ENCODE measurements at places on chromosomes 4 and X.
A peak's percentile ranks its signal among the peaks of the same experiment; 100 is the strongest.

- DNase-seq: no peak
These were observed 105.9 kb downstream of the SHROOM4 start for GRCh38 chrX:50707955-50708699.

DNA sequence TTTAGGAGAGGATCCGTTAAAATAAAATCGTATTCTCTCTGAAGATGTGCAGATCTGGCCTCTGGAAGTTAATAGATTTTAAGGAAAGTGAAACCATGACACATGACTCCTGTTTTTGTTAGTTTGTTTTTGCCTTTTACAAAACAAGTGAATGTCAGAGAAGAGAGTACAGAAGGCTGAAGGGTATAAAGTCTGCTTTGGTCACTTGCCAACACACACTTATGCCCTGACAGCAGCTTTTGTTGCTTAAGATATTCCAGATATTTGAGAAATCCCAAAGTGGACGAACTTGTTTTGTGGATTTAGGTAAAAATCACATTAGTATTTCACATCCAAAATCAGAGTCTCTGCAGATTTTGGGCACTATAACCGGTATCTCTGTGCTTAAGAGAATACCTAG lies 192.4 kb upstream of the RASGEF1B start:
- DNase-seq: no peak

DNA sequence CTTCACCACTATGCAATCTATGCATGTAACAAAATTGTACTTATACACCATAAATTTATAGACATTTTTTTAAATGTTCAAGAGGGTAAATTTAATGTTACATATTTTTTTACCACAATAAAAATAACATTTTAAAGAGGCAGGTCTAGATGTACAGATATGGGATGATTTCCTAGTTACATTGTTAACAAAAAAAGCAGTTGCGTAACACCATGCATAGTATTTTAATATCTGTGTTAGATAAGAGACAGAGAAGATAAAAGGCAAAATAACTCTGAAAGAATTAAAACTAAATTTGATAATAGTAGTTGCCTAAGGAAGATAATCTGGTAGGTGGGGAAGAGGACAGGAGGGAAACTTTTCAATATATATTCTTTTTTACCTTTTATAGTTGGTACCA lies 9.1 kb upstream of the ATRX start:
- no peak for DNase-seq

- no peak for DNase-seq
These were observed 408.7 kb upstream of the ZFP42 start for GRCh38 chr4:187586892-187587291.

GRCh38 chrX:154761977-154762536 lies 607 bp upstream of the DKC1 start:
- peak; percentile 19 for DNase-seq

- no peak for DNase-seq
These were observed 66.1 kb downstream of the TRIM2 start for GRCh38 chr4:153270361-153270760.

GRCh38 chr4:158993891-158994290 lies 109.0 kb upstream of the RAPGEF2 start:
- DNase-seq: no peak

DNA sequence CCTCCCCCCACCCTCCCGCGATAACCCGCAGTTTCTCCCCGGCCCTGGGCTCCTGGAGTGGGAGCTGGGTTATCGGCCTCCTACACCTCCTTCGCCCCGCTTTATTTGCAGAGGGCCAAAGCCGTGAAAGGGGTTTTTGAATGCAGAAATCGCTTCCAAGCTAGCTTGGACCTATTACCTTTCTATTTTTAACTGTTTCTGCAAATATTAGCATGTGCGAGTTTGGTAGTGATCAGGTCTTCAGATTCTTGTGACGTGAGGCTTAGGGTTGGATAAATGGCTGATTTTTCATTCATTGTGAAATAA lies 1.3 kb downstream of the USP9X start:
- DNase-seq: no peak

GRCh38 chr4:71009890-71010588 lies 16.6 kb downstream of the DCK start:
- no peak for DNase-seq

DNA sequence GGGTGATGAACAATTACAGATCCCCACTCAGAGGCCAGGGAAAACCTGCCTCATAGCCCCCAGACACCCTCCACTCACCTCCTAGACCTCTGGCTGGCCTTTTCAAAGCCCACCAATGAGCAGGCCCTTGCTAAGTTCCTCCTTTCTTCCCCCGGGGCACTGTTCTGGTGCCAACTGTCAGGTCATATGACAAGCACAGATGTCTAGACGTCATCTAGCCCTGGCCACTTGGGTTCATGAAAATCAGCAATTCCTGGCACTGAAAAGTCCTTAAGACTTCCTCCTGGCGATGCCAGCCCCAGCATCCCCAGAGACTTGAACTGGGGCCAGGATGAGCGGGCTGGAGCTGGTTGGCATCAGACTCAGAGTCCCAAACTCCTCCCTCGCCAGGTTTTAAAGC lies 115.6 kb upstream of the NALF2 start:
- peak; percentile 20 for DNase-seq

- no peak for DNase-seq
These were observed 70.4 kb downstream of the ARAP2 start for GRCh38 chr4:36173905-36174304.

GRCh38 chrX:74923942-74924448 lies 1.3 kb downstream of the NEXMIF start:
- peak; percentile 4 for DNase-seq

DNA sequence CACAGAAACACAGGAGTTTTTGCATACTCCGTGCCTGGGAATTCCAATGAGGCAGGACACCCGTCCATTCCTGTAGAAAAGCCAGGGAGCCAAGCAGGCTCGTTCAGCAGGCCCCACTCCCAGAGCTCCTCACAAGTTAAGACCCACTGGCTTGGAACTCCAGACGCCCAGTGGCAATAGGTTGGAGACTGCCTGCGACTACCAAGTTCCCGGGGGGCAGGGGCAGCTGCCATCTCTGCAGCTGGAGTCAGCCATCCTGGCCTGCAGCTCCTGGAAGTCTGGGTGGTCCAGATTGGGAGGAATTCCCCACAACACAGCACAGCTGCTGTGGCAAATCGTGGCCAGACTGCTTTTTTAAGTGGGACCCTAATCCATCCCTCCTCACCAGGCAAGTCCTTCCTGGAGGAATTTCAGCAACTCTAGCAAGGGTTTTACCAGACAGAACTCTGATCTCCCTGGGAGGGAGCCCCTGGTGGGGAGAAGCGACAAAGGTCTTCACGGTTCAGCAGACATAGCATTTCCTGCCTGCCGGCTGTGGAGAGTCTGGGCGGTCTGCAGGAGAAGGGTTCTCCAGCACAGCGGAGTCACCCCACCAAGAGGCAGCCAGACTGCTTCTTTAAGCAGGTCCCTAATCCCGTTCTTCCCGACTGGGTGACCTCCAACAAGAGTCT lies 231.9 kb downstream of the STPG2 start:
- no peak for DNase-seq

- DNase-seq: no peak
These were observed 534.6 kb downstream of the BCOR start for GRCh38 chrX:39563178-39563577.

GRCh38 chr4:15374656-15375055 lies 53.2 kb upstream of the C1QTNF7 start:
- DNase-seq: no peak

GRCh38 chr4:1193206-1194009 lies 21.0 kb upstream of the SPON2 start:
- DNase-seq: no peak

- no peak for DNase-seq
These were observed 131.7 kb downstream of the FAM53A start for GRCh38 chr4:1552451-1552850.

DNA sequence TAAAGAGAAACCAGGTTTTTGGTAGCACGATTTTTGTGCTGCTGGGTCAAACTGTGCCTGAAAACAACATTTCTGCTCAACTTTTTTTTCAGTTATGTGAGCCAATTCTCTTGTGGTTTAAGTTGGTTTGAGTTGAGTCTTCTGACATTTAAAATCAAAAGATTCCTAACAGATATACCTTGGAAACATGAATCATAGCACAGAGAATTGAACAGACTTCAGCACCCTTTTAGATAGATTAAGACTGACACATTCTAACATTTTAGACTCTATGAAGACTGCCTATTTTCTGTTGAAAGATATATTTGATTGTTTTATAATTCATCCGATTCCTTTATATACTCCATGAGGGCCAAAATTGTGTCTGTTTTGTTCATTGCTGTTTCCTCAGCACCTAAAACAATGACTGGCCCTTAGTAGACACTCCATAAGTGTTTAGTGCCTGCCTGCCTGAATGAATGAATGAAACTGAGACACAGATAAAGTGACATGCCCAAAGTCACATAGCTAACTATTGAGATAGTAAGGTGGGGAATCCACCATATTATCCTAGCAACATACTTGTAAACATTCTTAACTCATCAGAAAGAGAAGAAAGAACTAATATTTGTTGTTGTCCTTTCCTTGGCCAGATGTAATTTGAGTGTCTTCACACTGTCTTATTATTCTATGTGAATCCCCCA lies 624.0 kb downstream of the MID1IP1 start:
- DNase-seq: no peak

DNA sequence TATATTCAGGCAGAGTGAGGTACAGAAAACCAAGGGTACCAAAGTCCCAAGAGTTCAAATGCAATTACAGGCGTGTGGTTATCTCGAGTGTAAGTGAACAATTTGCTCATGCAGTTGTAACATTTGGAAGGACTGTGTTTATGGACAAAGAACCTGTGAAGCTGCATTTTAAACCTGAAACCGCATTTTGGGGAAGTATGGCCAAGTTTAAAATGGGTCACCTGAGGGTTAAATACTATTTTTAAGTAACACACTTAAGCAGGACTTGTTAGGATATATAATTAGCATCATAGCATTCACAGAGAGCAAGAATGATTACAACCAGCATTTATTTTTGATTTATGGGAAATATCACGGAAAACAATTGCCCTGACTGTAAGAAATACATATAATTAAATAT lies 79.1 kb upstream of the LCORL start:
- DNase-seq: no peak

DNA sequence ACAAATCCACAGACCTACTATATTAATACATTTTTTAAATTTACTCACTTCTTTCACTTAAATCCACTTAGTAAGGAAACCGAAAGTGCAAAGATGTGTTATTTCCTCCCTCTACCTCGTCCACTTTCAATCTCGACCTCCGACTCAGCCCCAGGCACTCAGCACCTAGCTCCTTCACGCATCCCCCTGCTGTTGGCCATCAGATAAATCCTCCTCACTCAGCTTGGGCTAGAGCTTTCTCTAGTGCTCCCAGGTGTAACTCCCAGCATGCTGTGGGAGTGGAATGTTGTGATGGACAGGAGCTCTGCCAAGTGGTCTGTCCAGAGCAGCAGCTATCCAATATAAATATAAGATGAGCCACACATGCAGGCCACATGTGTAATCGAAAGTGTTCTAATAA lies 26.7 kb upstream of the TEC start:
- no peak for DNase-seq

- no peak for DNase-seq
These were observed 511.6 kb downstream of the PACRGL start for GRCh38 chr4:21211846-21212245.

DNA sequence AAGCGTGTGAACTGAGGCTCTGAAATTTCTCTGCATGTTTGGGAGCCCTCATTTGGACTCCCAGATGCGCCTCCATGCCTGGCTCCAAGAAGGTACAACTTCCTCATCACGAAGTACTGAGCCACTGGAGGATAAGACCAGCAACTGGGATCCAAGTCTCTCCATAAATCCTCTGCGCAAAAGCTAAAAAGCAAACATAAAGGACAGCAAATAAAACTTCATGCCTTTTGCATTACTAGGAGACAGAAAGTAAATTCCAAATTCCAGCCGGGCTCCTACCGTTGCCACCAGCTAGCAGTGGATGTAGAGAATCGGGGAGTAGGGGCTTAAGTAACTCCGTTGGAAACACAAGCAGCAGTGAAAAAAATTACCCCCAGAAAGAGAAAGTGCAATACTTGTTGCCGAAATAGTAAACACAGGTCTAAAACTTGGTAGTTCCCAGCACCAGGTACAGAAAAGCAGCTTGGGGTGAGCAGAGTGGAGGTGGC lies 477.1 kb upstream of the TENM3 start:
- no peak for DNase-seq

DNA sequence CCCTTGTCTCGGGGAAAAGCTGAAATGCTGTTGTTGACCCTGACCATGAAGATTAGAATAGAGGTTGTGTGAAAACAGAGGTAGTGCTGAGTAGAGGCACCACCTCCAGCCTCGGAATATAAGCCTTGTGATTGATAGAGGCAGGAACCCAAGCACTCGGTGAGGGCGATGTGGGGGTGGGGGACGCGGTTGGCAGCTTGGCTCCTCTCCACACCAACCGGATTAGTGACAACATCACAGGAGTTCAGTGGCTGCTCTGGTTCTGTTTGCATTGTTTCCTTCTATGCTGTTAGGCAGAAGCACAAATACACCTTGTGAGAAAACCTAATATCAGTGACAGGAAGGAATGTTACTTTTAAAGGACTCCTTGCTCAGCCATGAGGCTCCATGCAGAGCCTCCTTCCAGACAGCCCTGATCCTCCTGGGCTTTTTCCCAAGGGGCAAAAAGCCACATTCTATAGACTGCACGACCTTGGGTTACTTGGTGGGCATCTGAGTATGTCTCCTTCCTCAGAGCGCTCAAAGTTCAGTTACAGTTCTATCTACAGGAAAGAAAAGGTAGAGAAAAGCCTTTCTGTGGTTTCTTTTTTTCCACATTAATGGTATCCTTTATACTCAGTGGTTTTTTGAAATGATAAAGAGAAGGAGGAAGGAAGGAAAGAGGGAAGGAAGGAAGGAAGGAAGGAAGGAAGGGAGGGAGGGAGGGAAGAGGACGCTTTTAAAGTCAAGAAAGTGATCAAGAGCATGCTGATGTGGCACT lies 150.4 kb upstream of the NOCT start:
- peak; percentile 16 for DNase-seq

DNA sequence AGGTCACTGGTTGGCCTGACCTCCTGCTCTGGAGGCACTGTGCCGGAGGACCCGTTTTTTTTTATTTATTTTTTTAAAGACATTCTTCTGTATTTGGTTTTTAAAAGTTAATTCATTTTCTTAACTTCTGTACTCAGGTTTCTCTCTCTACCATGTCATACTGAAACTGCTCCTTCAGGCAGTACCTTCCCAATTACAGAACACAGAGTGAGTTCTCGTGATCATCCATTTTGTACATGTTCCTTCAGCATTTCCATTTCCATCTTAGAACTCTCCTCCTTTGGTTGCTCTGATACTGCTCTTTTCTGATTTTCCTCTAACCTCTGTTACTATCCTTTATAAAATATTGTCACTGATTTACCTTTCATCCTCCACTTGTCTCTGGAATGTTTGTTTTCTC lies 17.9 kb downstream of the UBE2K start:
- DNase-seq: no peak

DNA sequence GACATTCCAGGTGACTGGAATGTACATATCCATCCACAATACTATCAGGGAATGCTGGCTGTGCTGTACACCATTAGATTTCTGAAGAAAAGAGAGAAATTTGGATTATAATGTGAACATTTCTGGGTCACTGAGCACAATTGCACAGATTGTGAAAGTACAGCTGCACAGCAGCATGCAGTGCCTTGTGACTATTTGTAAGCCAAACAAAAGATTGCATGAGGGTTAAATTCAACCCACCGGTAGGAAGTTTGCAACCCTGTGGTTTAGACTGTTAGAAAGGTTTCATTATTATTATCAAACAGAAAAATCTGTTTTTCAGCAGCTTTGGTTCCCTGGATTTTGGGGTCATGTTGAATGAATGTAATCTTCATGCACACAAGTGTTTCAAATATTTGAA lies 24.5 kb downstream of the DDIT4L start:
- no peak for DNase-seq
